ENCODE measurements at places on chromosomes 1 and 21. TPM values are rescaled to one million over a fixed set of nuclear protein-coding genes. Genes with fewer than 3 reads are reported as not detected.
A peak's percentile ranks its signal among the peaks of the same experiment; 100 is the strongest.

- no peak for DNase-seq
These were observed 56.5 kb downstream of the LAMC2 start for GRCh38 chr1:183242556-183242955.

DNA sequence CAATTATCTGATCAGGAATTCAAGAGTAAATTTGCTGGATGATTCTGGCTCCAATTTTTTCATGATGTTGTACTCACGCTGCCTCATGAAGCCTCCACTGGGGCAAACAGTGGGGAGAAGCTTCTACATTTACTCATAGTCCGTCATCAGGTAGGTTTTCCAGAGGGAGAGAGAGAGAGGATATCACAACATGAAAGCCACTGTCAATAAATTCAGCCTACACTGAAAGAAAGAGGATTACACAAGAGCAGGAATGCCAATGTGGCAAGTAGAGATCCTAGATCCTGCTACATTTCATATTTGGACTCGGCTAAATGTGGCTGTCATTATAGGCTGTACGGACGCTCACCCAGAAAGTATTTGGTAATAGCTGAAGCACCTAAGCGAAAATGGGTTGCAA lies 819.9 kb downstream of the BRINP3 start:
- no peak for DNase-seq

The SLC45A1 gene
- total RNA-seq: 4.2 TPM

- no peak for DNase-seq
These were observed 91.6 kb downstream of the TBX19 start for GRCh38 chr1:168372307-168372706.

- no peak for DNase-seq
These were observed 2.2 kb upstream of the HENMT1 start for GRCh38 chr1:108663074-108663473.

DNA sequence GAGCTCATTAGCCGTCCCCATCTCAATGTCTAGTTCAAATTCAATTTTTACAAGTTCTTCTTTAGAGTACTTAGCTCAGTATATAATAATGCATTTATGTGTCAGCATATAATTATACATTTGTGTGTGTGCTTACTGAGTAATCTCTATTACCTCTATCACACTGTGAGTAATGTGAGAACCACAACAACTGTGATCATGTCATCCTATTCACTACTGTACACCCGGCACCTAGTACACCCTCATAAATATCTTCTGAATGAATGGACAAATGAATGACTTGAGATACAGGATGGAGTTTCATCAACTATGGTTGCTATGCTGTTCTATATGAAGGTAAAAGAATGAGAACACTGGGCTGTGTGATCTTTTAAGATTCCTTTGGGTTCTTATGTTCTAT lies 124.0 kb downstream of the GPATCH2 start:
- peak; percentile 74 for DNase-seq

DNA sequence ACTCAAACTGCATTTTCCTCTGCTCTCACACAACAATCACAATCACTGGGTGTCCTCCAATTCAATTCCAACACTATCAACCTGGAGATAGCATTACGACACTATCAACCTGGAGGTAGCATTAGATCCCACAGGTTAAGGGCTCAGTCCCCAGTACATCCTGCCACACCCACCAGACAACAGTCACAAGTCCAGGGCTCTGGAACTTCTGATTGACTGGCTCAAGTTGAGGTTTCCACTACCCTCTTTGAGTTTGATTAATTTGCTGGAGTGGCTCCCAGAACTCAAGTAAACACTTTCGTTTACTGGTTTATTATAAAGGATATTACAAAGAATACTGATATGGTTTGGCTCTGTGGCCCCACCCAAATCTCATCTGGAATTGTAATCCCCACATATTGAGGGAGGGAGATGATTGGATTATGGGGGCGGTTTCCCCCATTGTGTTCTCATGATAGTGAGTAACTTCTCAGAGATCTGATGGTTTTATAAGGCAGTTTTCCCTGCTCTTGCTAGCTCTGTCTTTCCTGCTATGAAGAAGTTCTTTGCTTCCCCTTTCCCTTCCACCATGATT lies 49.6 kb upstream of the ARHGAP29 start:
- DNase-seq: no peak

GRCh38 chr1:70487910-70488665 lies 77.0 kb downstream of the CTH start:
- DNase-seq: peak; percentile 19

GRCh38 chr1:219713981-219714381 lies 101.1 kb upstream of the ZC3H11B start:
- no peak for DNase-seq

GRCh38 chr1:114901814-114902213 lies 47.2 kb downstream of the SYCP1 start:
- DNase-seq: no peak

- DNase-seq: peak; percentile 69
These were observed at the start of gene DPM3 for GRCh38 chr1:155139895-155140629. Gene DPM3 (minus strand): TSS chr1:155140531. CDS start chr1:155140240, 291 bp downstream.

The PTPRU gene
- total RNA-seq: 86.0 TPM

DNA sequence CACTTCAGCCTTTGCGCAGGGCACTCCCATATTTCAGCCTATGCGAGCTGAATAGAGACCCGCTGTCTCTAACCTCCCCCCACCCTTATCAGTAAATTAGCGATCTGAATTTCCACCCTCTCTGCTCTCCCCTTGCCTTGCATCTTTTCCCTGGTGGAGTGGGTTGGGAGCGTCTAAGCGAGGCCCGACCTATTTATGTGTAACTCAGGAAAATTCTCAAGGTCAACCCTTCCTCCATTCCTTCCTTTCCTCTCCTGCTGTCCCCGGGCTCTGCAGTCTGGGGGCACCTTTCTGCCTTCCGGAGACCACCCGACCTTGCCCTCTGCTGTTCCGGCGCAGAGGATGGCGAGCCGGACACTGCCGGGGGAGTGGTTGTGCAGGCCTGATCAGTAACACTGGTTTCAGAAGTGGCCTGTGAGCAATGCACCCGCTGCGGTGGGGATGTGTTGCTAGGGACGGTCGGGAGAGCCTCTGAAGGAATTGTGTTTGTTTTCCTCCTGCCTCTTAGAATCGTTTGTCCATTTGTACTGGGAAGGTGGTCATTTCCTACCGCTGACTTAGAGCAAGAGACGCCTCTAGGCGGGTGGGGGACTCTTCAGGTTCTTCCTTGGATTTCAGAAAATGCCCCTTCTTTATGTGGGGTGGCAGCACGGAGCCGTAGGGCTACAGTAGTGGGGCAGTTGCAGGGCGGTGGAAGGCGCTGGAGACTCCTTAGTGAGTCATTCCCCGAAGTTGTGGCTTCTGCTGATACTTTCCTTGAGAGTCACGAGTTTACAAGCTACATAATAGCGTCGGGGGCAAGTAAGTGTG lies 513 bp downstream of the MGST3 start:
- DNase-seq: peak; percentile 84

The APOBEC4 gene
- total RNA-seq: not detected

The VHLL gene
- total RNA-seq: not detected

DNA sequence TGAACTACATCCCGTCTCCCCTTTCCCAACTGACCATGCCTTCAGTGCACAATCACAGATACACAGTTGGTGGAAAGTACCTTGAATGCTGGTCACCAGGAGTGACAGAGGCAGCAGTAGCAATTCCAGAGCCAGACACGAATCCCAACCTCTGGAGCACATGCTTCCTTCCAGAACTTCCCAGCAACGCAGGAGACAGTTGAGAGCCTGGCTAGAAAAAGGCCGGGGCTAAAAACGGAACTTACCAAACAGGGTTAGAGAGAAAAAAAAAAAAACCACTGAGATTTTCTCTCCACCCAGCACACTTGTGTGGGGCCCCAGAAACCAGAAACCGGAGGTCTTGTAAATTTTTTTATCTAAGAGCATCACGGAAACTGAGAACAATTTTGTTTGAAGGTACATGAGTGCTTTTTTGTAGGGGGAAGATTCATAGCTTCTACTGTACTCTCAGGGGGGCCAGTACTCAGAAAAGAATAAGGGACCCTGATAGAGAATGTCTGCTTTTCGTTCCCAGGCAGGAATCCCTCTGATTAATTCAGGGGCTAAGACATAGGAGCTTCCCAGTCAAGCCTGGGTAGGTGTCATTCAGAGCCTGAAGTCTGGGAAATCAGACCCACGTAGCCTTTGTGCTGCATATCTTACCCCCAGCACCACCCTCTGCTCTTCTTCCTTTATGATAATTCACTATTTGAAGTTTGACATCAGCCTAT lies at the start of gene CD48:
Gene CD48, minus strand, starts transcription at position 221 of the 710 bp plus-strand sequence. Its CDS starts 59 bp downstream, at position 162.
- no peak for DNase-seq

The FMOD gene
- 3.0 TPM for total RNA-seq

- no peak for DNase-seq
These were observed 3.4 kb downstream of the GBP5 start for GRCh38 chr1:89269277-89269676.

DNA sequence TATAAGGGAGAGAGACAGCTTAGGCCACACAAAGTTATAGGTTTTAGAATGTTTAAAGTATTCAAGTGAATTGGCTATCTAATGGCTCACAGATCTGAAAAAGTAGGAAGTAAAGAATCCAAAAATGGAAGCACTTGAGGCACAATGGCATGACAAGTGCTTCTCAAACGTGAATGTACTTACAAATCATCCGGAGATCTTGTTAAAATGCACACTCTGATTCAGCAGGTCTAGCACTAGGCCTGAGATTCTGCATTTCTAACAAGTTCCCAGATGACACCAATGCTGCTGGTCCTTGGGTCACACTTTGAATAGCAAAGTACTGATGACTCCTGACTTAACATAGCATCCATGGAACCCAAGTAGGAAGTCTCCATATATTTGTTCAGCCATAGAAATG lies 20.9 kb upstream of the AGL start:
- no peak for DNase-seq

- no peak for DNase-seq
These were observed 152.9 kb upstream of the EDN2 start for GRCh38 chr1:41637367-41637766.

DNA sequence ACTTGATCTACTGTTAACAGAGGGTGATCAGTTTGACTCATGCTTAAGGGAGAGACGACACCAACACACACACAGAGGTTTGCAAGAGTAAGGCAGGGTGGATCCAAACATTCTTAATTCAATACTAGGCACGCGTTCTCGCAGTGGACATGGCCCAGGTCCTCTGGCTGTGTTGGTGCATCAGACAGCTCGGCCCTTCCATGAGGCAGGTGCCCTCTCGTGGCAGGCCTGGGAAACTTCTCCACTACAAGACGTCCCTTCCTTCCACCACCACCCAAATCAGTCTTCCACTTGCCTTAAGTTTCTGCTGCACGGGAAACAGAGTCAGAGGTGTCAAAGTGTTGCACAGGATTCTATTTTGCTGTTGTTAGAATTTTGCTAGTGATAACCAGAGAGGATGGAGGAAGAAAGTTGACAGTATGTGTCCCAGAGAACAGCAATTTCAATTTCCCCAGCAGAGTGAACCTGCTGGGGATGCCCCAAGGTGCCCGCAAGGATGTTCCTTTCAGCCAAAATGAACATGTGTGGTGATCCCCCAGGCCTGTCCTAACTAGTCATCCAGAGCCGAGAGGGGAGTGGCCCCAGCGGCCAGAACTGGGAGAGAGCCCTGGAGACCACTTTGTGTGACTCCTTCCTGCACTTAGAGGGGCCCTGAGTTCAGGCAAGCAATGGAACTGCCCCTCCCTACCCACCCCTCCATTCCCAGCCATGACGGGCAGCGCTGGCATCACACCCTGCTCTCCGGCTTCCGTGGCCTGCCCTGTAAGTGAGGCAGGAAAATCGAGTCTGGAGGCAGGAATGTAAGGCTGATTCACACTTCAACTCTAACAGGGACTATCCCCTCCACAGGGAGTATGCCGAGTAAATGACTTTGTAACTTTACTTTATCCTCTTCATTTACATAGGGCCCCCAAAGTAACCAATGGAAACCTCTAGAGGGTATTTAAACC lies 34.8 kb downstream of the MX1 start:
- DNase-seq: peak; percentile 45

DNA sequence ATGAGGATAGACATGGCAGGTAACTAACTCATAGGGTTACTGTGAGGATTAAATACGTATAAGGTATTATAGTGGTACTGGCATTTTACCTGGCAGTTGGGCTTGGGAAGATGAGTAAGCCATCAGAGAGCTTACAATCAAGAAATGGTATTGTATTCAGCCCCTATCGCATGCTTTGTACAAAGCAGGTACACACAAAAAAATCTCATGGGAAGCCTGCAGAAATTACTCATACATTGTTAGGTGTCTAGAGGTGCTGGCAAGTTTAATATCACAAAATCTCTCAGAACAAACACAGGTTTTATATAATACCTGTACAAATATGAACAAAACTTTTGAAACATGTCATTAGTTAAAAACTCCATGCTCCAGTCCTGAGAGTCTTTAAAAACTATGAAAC lies 71.8 kb upstream of the CNN3 start:
- DNase-seq: no peak

GRCh38 chr1:84272401-84272800 lies 29.1 kb upstream of the SAMD13 start:
- no peak for DNase-seq

- peak; percentile 48 for DNase-seq
These were observed 36.8 kb upstream of the BMP8B start for GRCh38 chr1:39825432-39825941.

DNA sequence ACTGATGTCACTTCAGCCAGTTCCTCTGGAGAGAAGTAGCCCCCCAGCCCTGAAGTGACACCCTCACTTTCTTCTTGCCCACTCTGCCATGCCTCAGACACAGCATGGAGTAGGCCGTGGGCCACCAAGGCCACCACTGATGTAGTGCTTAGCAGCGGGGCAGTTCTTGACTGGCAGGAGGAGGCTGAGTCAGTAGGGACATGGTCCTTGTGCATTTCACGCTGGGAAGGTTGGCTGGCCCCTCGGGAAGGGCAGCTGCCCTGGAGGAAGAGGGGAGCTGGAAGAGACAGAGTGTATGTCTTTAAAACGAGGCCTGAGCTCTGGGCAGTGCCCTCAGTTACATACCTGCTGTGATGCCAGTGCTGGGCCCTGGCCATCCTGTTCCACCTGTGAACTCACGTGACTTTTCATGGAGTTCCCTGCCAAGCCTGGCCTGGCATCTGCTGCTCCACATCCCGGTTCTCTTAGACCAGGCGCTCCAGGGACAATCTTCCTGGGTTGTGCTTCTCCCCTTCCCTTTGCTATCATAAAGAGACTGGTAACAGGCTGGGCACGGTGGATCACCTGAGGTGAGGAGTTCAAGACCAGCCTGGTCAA lies 158.6 kb upstream of the TMEM51 start:
- DNase-seq: no peak

DNA sequence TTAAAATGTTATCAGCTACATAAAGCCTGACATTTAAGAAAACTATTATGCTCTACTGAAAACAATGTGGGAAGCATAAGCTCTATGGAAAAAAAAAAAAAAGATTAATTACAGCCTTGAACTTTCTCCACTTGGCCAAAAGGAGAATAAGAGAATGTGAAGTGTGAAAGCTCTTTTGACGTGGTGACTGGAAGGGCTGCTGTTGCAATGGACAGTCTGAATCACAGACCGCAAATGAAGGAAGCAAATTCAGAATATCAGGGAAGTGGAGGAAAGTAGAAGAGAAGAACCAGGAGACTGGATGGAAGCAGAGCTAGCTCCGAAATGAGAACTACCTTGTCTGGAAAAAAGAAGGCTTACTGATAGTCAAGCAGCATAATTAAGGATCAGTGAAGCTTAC lies 106.8 kb downstream of the AK5 start:
- DNase-seq: no peak

The COL11A1 gene
- total RNA-seq: 54.3 TPM

Measured in LHCN-M2 (cell line).